A673 (cell line): ENCODE measurements at places on chromosomes 11 and 22. TPM values are rescaled to one million over a fixed set of nuclear protein-coding genes. Genes with fewer than 3 reads are reported as not detected.

DNA sequence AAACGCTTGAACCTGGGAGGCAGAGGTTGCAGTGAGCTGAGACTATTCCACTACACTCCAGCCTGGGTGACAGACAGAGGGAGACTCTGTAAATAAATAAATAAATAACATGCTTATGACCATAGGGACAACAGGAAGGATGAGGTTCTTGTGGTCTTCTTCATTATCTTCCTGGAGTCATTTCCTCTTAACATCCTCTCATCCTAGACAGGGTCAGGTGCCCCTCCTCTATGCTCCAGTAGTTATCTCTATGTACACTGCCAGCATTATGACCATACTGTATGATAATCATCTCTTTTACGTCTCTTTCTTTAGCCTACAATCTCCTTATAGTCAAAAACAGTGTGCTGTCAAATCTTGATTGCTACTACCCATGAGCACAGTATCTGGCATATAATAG is 17.7 kb downstream of the RAB30 start:
- DNase-seq = no peak

DNA sequence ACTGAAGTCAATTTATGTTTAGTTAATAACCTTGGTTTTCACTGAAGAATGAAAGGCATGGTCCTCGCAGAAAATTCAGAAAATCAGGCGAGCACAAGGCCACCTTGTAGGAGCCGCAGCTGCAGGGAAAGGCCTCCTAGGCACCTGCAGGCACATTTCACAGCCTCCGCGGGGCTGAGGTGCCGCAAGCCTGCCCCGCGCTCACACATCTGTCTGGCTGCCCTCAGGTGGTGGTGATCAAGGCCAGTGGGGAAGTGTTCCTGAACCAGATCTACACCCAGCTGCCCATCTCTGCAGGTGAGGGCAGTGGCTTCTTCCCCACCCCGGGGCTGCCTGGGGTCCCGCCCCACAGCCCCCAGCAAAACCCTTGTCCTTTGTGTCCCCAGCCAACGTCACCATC is 10.5 kb downstream of the MUC5AC start:
- no peak for DNase-seq

GRCh38 chr22:37752189-37753087 is 55.3 kb upstream of the GCAT start:
- DNase-seq = peak; percentile 70

- no peak for DNase-seq
These were observed 74.4 kb downstream of the DBX1 start for GRCh38 chr11:20085918-20086317.

DNA sequence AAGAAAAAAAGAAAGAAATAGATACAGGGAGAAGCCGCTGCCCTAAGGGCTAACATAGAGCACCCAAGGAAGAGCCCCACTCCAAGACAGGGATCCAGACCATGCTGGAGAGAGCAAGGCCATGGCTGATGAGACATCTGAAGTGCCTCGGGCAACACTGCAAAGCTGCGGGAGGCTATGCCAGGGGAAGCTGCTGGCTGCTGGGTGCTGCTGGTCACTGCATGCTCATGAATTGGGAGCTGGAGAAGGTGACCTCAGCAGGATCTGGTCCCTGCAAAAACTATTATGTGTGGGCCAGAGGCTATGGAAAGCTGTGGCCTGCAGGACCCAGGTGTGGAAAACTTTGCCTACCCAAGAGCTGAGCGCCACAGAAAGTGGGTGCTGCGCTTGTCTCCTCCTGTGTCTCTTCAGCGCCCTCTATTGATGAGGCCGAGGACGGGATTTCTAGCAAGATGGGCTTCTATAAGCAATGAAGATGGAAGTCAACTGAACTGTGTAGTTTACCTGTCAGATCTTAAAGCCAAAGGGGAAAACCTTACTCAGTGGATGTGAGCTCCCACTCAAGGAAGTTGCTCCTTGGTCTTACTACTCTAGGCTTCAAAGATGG is 17.3 kb upstream of the SLC29A2 start:
- peak; percentile 91 for DNase-seq

DNA sequence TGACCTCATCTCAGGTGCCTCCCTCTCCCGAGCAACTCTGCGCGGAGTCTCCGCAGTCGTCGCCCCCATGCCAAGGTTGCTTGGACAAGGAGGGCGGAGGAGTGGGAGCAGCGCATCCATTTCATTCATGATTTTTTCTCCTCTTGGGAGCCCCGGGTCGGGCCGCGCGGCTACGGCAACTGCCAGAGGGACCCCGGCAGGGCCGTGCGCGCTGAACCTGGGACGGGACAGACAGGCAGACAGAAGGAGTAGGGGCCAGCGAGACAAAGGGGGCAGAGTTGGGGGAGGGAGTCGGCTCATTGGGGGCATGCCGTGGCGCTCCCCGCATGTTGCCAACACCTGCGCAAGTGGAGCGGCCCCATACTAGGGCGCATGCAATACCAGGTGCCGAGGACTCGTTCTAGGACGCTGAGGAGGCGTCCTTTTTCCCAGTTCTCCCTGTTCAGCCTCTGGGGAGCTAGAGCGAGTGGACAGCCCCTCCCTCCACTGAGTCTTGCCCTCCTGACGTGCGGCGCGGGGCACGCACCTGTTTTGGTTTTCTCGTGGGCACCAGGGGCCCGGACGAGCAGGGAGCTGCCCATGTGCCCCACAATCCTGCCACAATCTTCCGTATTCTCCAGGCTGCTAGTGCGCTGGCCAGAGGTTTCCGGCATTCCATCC is 501 bp upstream of the PTPN5 start:
- DNase-seq = no peak

- no peak for DNase-seq
These were observed 385.1 kb upstream of the CCDC90B start for GRCh38 chr11:83671289-83671688.

DNA sequence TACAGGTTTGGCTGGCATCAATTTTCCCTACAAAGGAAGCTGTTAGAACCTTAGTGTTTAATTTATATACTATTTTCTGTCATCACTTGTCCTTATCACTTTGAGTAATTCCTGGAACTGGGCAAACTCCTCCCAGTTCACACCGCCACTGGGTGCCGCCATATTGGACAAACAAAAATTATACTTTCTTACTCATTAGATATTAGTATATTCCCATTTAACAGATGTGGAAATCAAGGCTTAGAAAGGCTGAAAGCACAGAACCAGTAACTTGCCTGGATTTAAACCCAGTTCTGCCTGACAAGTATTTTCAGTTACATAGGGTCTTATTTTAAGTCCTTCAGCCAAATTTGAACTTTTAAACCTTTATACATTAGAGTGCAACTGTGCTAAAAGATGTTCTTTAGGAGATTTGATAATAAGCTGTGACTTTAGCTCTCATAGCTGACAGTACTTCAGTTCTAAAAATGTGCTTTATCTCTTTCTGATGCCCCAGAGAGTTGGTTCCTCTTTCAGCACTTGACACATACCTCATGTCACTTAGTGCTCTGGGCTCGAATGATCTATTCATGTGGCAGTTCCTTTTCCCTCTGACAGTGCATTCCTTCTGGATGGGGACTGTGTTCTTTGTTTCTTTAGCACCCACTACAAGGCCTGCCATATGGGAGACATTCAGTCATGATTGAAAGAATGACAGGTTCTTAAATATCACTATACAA is 25.4 kb downstream of the COA4 start:
- DNase-seq = no peak

GRCh38 chr22:20240447-20240764 is 27.7 kb downstream of the RTN4R start:
- no peak for DNase-seq

DNA sequence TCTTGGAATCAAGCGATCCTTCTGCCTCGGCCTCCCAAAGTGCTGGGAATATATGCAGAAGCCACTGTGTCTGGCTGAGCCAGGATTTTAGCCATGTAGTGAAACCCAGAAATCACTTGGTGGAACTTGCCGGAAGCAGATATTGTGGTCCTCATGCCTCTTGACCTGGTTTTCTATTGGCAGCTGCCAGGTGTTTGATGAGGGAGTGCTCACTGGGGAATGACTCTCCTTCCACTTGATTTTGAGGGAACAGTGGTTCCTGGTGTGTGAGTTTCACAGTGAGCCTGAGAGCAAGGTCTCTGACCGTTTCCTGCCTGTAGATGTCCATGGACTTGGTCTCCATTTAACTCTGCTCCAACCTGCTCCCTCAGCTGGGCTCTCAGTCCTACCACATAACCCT is 34.7 kb upstream of the ELF5 start:
- no peak for DNase-seq

- no peak for DNase-seq
These were observed 38.3 kb upstream of the NFAM1 start for GRCh38 chr22:42470366-42471082.

DNA sequence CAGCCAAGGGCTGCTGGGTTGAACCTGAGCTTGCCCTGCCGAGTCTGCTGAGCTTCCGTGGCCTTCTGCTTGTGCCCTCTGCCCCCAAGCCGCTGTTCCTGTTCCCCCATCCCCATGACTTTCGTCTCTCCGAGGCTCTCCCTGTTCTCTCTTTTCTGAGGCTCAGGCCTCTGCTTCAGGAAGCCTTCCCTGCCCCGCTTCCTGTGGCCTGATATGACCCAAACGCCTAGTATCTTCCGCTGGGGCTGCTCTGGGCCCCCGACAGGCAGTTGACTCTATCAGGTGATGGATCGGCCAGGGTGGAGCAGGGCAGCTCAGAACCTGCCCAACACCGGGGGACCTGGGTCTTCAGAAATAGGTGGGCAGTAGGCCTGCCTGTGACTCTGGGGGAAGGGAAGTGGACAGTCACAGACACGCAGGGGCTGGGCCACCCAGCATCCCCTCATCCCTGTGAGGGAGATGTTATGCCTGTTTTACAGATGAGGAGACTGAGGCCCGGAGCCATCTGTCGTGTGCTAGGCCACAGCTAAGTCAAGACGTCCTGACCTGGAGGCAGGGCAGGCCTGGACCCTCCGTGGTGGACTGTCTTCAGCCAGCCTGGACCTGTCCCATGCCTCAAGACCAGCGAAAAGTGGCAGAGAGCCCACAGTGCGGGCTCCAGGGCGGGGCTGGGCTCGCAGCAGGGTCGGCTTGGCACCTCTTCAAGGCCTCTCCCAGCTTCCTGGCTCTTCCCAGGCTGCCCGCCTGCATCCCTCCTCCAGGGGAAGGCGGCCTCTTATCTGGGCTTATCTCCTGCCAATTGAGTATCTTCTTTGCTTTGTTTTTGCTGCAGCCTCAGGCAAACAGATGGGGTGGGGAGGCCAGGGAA is 16.2 kb downstream of the BAD start:
- DNase-seq = peak; percentile 47

GRCh38 chr11:107140983-107141382 is 122.7 kb upstream of the GUCY1A2 start:
- DNase-seq = no peak

DNA sequence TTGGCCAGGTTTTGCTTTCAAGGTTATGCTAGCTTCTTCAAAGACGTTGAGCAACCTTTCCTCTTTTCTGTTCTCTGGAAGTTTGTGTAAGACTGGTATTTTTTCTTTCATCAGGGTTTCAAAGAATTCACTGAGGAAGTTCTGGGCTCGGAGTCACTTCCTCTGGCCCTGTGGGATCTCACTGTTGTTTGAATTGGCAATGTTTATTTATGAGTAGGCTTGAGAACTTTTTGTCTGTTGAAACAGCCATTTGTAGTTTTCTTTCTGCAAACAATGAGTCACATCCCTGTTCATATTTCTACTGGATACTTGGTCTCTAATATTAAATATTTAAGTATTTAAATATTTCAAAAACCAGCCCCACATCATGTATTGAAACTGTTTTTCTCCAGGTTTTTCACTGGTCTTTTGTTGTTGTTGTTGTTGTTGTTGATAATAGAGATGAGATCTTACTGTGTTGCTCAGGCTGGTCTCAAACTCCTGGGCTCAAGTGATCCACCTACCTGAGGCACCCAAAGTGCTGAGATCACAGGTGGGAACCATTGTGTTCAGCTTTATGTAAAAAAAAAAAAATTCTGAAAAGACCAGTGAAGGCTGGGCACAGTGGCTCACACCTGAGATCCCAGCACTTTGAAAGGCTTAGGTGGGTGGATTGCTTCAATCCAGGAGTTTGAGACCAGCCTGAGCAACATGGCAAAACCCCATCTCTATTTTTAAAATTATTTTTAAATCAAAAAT is 26.9 kb downstream of the SUSD2 start:
- DNase-seq = peak; percentile 89

DNA sequence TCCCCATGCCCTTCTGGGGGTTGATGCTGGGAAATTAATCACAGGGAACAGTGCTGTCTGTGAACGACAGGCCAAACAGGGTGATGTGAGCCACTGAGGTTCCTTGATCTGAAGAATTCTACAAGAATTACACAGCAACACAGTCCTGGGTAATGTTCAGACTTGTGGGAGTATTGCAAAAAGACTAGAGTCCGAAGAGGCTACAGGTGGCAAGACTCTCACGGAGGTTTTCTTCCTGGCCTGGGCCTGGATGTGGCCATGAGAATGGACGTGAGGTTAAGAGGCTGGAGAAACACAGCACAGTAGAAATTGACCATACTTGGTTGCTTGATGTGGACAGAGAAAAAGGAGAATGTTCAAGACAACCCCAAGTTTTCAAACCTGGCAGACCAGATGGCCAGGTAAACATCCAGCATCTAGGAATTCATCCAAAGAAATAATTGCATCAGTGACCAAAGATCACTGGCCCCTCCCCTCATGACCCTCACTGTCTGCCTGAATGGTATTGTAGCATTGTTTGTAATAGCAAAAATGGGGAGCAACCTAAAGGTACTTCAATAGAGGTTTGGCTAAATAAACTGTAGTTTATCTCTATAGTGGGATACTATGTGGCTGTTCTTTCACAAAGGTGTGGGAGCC is 70.8 kb downstream of the COMMD9 start:
- no peak for DNase-seq

- no peak for DNase-seq
These were observed 124.1 kb downstream of the WNT7B start for GRCh38 chr22:45852826-45853225.

DNA sequence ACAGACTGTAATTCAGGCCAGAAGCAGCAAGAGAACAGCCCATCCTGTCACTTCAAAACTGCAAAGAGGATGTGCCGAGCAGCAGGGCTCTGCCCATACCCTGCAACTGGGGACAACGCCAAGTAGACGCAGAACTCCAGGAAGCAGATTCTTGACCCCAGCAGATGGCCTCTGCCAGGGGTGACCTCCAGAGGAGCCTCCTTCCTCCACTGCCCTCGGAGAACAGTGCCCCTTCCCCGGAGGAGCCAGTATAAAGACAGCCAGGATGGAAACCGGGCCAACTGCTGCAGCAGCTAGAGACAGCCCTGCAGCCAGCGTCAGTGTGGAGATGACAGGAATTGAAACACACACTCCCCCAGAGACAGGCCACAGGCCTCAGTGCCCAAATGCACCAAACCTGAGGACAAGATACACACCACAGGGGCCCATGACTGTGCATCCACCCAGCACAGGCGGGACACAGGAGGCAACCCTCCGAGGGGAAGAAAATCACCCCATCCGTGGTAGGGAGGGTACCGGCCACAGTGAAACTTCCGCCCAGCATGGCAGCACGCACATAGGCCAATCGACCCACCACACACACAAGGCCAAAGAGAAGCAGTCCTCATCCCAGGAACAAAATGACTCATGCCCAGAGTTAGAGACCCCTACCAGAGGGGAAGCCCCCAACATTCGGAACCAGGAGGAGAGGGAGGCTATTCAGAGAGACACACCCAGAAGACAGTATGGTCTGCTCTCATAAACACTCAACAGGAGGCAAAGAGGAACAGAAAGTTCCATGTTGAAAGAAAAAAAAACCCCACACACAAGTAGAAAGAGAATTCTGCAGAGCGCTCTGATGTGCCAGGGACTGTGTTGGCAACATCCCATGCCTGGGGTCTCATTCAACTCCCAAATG is 5.6 kb downstream of the AHNAK start:
- DNase-seq = no peak

Gene PRAME
- total RNA-seq = 14.1 and 35.4 TPM in 2 replicates

Gene PATE2
- not detected in 2 replicates for total RNA-seq

Gene DENND5A
- total RNA-seq = 65.4 and 69.7 TPM in 2 replicates

Gene EI24
- 147 and 161 TPM in 2 replicates for total RNA-seq

Gene CHST1
- 13.2 and 17.0 TPM in 2 replicates for total RNA-seq
